ENCODE measurements at places on chromosomes 16 and 17.
A peak's percentile ranks its signal among the peaks of the same experiment; 100 is the strongest.

DNA sequence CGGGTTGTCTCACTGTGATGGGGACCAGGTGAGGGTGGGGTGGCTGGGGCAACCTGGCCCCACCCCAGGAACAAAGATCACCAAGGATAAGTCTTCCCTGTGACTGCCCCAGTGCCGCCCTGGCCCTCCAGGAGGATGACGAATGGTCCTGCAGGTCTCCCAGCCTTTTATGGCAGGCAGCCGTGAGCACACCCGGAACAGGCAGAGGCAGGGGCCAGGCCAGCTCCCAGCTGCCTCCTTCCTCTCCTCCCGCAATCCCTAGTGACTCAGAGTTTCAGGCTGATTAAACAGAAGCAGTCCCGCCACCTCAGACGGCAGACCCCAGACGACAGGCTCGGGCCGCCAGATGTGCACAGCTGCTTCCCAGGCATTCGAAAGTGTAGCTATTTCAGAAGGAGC, 13.3 kb downstream of the JUP start:
- DNase-seq = no peak

DNA sequence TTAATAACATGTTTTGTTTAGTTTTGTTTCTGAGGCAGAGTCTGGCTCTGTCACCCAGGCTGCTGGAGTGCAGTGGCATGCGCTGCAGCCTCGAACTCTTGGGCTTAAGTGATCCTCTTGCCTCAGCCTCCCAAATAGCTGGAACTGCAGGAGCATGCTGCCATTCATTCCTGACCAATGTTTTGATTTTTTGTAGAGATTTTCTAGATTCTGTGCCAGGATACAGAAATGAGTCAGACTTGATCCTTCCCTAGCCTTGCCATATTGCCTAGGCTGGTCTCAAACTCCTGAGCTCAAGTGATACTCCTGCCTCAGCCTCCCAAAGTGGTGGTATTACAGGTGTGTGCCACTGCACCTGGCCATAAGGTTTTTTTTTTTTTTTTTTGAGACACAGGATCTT, 17.7 kb downstream of the TAOK1 start:
- DNase-seq = no peak

DNA sequence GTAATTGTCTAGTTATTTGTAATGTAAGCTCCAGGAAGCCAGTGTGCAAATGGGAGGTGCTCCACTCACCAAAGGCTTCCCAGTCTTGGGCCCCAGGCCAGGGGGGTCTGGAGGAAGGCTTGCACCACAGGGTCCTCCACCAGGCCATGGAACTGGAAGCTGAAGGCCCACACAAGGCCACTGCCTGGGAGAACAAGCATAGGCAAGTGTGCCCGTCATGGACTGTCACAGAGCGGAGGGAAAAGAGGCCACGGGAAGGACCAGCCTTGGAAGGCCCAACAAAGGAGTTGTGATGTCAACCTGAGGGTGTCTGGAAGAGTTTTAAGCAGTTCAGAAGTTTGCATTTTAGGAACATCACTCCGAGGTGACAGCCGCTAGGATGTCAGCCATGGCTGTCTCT, 3.0 kb upstream of the SRRM2 start:
- no peak for DNase-seq

GRCh38 chr17:74760404-74761105, 12.1 kb downstream of the NHERF1 start:
- DNase-seq = no peak

DNA sequence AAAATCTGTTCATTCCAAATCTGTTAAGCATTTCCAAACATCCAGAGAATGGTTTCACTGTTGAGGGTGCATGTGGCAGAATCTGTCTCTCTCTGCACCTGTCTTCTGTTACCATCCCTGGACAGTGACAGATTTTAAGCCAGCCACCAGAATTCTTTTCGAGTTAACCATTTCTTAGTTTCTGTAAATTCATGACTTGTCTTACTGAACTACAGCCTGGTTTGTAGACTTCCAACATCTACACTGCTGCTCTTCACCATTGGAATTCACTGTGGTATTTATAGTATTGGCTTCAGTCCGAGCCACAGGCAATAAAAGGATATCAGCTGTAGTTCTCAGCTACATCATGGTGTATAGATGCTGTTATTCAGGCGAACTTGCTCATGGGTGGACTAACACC, 47.6 kb downstream of the GOSR1 start:
- no peak for DNase-seq

- no peak for DNase-seq
These were observed 19.2 kb downstream of the CIITA start for GRCh38 chr16:10896165-10896564.

DNA sequence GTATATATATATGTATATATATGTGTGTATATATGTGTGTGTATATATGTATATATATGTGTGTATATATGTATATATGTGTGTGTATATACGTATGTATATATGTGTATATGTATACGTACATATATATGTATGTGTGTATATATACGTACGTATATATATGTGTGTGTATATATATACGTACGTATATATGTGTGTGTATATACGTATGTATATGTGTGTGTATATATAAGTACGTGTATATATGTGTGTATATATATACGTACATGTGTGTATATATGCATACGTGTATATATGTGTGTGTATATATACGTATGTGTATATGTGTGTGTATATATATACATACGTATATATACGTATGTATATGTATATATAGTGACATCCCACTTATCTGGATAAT, 154.4 kb downstream of the CDRT15L2 start:
- no peak for DNase-seq

DNA sequence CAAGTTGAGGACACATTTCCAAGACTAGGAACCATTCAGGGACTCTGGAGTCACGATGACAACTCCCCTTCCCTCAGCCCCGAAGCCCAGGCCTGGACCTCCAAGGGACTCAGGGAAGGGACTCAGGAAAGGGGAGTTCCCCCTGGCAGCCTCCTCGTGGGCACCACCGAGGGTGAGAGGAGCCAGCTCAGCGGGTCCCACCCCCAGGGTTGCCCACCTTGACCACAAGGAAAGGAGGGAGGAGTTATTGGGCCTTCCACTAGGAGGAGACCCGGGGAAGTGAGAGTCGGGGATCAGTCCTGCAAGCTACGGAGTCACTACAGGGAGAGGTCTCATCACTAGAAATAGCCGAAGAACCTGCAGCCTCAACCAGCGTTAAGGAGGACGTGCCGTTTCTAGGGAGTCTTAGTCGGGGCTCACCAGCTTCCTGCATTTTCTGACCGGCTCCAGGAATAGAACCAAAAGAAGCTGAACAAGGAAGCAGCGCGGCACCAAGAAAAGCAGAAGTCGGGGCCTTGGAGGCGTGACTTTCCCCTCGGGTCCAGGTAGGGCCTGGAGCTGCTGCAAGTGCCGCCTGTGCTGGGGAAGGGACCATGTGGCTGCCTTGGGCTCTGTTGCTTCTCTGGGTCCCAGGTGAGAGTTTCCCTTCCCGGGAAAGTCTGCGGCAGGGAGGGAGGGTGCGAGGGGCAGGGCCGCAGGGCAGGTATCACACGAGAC, at the start of gene CD300A:
CD300A (plus strand) TSS at position 524 of the 717 bp plus-strand sequence; CDS start at position 594, 70 bp downstream.
- no peak for DNase-seq

GRCh38 chr16:24507959-24508480, 31.3 kb upstream of the RBBP6 start:
- no peak for DNase-seq

- DNase-seq = no peak
These were observed 455 bp downstream of the ATP1B2 start for GRCh38 chr17:7651097-7651664.

DNA sequence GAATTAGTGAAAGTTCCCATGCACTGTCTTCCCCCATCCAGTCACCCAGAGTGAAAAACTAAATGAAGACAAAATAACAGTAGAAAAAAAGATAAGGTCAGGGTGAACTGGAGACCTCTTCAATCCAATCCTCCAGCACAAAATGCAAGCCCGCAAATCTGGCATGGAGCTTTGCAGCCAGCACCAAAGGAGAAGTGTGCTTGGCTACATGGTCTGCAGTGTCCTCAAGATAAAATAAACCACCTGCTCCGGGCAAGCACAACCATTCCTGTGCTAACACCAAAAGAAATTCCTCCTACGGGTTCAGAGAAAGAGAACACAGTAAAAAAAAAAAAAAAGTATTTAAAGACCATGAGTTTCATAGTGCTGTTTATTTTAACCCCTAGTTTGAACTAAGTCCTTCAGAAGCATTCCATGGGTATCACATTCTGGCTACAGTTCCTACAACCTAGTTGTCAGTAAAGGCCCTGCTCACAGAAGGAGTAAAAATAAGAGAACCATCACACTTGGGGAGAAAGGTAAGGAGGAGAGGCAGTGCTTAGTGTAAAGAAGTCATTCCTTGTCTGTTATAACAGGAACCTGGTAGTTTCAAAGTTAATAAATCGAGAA, 109.1 kb downstream of the GAS7 start:
- no peak for DNase-seq

DNA sequence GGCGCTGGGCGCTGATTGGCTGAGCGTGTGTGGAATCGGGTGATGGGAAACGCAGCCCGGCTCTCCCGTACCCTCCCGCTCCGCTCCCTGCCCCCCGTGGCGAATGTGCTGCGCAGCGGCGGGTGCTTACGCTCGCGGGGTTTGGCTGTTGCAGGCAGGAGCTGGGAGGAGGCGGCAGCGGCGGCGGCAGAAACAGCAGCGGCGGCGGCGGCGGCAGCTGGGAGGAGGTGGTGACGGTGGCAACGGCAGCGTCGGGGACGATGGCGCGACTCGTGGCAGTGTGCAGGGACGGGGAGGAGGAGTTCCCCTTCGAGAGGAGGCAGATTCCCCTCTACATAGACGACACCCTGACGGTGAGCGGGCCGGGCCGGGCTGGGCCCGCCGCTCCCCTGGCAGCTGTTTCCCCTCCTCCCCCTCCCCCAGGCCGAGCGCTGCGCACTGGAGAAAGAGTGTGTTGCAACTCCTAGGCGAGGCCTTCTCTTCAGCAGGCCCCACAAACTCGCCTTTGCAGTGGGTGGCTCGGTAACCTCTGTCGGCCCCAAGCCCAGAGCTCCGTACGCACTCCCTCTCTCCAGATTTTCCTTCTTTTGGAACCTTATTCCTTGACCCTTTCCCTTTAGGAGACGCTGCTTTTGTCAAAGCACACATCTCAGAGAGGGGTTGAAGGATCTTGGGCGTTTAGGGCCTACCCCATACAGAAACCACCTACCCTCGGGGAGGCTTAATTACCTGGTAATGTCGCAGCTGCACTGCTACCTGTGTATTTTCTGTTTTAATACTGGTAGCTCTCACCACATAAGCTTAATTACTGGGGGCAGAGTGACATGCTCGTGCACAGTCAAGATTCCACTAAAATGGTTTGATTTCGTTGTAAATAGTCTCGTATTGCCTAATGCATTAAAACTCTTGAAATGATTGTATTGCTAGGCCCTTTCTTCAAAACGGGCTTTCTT, 1.0 kb downstream of the GGNBP2 start:
- peak; percentile 93 for DNase-seq

DNA sequence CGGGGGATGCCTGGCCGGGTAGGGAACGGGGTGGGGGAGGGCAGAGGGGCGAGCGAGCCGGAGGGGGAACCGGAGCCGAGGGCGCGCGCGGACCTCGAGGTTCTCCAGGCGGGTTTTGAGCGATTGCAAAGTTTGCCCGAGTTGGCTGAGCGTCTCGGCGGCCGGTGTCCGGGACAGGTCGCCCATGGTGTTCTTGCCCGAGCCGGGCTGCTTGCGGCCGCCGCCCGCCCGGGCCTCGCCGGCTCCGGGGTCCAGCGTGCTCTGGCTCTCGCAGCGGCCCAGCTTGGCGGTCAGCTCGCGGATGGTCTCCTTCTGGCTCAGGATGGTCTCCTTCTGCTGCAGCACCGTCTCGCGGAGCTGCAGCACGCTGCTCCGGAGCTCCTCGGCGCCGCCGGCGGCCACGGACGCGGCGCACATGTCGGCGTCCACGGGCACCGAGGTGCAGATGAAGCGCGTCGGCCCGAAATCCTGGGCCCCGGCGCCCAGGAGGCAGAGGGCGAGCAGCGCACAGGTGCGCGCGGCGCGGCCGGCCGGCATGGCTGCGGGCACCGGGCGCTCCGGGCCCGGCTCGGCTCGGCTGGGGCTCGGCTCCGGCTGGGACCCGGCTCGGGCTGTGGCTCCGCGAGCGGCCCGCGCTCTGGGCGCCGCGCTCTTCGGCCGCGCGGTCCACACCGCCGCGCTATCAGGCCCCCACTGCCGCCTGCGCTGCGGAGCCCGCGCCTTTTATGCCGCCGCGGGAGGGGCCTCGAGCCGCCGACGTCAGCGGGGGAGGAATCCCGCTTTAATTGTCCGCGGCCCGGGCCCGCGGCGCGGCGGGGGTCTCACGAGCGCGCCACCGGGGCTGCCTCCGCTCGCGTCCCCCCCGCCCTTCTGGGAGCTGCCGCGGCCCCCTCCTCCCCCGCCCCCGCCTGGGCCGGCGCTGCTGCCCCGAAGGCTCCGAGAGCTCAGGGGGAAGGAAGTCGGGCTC, at the start of gene NPTX1:
NPTX1 (minus strand) TSS at position 698 of the 967 bp plus-strand sequence; CDS start at position 537, 161 bp downstream.
- DNase-seq = no peak

DNA sequence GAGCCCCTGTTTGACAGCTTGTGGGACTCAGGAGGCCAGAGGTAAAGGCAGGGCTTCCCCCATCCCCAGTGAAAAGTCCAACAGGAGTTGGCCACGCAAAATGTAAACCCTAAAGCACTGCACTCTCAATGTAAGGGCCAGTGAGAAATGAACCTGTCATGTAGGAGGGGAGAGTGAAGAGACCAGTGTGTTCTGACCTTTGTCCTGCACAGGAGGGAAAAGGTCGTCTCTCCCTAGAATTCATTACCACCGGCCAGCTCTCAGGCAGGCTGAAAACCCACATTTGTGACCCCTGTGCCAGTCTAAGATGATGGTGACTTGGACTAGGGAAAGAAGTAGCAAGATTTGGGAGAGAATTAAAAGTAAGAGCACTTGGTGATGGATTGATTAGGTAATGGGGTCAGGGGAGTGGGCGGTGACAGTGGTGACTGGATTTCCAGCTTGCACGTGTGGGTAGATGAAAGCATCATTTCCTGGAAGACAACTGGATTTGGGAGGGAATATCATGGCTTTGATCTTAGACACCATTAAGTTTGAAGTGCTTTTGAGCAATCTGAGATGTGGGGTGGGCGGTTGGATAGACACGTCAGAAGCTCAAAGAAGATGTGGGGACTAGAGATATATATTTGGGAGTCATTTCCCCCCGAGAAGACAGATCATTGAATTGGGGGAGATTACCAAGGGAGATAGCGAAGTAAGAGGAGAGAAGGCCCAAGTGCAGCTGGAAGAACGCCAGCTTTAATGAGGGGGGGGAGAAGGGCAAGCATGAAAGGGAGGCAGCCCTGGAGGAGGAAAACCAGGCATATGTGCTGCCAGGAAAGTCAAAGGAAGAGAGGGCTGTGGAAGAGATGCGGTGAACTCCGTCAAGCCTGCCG, 119.5 kb downstream of the NTN1 start:
- DNase-seq = no peak

DNA sequence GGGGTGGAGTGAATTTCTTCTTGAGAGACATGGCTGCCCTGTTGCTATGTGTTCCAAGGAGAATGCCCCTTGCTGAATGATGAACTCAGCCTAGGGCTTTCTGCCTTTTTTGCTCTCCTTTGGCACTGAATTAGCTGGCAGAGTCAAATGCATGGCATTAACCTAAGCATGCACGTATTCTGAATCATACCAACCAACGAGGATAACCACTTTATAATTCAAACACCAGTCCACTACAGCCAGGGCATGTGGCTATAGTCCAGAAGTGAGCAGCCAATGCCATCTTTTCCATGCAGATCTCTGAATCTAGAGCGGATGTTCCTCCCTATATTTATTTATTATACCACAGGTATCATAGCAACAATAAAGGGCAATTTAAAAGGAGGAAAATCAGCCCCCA, 15.7 kb downstream of the TMIGD1 start:
- no peak for DNase-seq

All from activated CD8-positive, alpha-beta memory T cell treated with anti-CD3 and anti-CD28 coated beads for 48 hours (primary cell).